ENCODE measurements at places on chromosomes 7 and 10.

DNA sequence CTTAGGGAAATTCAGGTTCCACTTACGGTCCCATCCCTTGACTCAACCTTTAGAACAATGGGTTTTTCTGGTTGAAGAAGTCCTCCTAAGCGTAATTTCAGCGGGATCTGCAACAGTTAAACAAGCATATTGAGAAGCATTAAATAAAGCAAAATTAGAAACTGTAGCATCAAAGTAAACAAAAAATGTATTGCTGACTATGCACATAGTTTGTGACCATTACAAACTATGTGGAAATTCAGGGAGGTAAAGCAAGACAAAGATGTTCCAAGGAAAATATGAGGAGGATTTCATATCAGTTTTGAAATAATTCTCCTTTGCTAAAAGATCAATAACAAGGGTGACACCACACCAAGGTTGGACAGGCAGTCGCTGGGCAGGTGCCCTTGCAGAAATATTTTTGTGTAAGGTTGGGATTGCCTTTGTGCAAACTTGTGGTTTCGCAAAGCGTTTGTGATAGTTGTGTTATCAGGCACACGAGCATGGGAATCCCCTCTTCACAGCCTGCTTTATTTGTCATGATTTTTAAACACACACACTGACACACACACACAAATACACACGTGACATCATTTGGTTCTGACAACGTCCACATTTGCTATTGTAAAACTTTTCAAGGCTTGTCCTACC, 5.4 kb upstream of the CYP3A5 start:
- no peak for DNase-seq

DNA sequence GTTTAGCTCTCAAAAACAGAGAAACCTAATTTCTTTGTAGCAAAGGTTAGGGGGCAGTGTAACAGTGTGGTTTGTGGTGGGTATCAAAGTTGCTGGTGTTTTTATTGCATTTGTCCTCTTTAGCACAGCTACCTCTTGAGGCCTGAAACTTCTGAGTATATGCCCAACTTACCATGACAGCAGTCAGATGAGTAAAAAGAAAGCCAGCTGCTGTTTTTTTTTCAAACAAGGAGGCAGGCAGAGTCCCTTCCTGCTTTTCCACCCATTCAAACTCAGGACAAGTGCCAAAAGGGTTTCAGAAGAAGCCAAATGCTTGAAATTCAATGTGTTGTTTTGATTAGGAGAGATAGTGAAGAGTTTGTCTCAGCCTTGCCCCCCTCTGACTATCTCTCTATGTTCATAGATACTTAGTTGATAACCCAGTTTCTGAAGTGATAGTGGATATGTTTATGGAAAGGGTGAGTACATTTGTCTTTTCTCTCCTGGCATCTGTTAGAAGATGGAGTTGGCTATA, 23.1 kb downstream of the GBF1 start:
- no peak for DNase-seq

- no peak for DNase-seq
Measured at GRCh38 chr7:33038639-33039038, 23.9 kb downstream of the NT5C3A start.

DNA sequence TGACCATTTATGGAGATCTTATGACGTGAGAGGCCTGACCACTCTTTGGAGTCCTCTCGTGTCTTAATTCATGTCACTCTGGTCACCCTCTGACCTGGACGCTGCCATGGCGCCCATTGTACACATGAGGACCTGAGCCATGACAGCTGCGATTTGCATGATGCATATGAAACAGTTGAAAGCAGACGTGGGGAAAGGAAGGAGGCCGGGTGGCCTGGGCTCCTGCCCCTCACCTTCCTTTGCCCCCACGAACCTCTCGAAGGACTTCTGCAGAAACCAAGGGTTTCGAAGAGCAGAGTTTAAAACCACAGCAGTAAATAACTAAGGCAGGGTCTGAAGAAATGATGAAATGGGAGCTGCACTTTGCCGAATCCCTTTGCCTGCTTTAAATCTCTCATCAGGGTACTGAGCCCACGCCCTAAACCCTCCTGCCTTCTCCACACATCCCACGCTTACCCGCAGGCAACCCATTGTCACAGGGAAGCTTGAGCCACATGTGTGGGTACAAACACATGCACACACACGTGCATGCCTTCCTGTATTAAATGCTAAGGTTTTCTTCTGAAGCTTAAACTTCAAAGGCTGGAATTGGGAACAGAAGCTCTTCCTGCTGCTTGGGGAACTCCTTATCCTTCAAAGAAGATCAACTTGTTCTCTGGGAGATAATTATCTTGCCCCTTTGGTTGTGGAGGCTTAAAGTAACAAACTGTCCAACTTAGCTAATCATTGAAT, 11.7 kb upstream of the CALML3 start:
- no peak for DNase-seq

DNA sequence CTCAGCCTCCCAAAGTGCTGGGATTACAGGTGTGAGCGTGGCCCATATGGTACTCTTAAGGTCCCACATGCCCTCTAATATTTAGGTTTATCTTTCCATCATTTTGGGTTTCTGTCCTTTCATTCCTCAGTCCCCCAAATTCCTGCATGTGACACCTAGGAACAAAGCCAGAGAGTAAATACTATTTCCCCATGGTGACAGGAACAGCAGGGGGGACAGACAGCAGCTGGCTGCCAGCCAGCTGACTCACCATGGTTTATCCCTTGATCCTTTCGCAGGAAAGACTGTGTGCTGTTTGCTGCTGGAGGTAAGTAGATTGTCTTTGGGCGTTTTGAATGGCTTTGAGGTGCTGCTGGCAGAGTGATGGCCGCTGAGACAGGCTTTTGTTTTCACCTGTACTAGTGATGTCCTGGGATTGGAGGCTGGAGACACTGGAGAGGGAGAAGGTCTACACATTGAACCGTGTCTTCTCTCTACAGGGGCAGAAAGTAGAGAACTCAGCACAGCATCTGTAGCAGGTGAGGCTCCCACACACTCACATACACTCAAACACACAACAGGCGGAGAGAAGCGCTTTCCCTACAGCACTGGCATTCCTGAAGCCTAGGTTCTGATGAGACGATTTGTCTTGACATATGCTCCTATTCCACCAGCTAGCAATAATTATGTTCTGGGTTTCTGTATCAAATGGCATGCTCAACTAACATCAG, 83.7 kb upstream of the EFCAB10 start:
- DNase-seq = peak; percentile 87

DNA sequence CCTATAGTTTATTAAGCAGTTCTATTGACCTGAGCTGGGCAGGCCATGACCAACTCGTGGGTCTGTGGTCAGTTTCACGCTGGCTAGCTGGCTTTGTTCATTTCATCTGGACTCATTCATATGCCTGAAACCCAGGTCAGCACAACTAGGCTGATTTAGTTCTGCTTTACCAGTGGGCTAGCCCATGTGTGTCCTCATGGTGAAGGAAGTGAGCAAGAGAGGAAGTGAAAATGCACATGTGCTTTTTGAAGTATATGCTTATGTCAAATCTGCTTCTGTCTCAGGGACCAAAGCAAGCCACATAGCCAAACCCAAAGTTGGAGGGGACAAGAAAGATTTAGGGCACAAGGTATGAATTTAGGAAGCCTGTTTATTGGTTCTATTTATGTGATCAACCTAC, 154.5 kb downstream of the RNF133 start:
- DNase-seq = no peak

DNA sequence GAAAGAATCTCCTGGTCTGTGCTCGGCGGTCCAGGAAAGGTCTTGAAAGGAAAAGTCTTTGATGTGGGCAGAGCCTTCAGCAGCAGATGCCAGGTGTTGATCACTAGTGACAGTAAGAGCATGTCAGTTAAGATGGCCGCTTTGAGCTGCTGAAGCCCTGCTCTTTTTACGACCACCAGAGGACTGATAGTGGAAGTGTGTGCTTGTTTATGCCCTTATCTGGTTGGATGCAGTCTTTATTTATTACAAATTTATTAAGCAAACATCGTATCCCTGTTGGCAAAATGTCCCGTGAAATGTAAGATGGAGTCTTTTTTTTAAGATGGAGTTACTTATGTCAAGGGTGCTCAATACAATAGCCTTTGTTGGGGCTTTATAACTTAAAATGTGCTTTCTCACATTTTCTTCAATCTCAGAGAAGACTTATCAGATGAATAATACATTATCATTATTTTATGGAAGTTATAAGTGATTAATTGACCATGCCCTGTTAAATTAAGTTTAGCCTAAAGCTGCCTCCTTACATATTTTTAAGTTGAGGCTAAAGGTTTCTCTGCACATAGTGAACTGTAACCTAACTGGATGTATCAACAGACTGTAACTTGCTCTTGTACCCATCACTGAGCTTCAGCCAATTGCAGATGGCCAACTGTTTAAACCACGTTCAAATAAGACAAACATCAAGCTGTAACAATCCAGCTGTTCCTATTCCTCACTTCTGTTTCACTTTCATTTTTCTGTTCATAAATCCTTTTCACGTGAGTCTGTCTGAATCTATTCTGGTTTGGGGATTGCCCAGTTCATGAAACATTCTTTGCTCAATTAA, 97.4 kb upstream of the PIK3CG start:
- no peak for DNase-seq

DNA sequence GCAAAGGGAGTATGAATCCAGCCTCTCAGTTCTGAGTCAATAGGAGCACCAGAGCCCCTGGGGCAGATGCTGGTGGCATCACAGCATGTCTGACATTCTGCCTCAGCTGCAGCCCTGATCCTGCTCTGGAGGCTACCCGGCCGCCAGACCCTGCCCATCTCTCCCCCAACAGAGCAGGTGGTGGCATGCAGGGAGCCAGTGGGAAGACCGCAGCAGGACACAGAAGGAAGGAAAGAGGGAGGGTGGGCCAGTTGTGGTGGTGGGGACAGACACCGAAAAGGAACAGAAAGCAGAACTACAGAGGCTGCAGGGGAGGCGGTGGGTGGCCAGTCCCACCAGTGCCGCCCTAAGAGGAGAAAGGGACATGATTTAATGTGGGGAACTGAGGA, 35.3 kb downstream of the BLNK start:
- no peak for DNase-seq

DNA sequence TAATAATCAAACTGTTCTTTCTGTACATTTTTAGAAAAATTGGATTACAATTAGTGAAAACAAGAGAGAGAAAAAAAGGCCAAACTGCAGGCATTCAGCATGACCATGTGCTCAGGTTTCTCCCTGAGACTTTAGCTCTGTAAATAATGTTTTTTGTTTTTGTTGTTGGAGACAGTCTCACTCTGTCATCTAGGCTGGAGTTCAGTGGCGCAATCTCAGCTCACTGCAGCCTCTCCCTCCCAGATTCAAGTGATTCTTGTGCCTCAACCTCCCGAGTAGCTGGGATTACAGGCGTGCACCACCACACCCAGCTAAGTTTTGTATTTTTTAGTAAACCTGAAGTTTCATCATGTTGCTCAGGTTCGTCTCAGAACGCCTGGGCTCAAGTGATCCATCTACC, 23.0 kb downstream of the BZW2 start:
- no peak for DNase-seq

DNA sequence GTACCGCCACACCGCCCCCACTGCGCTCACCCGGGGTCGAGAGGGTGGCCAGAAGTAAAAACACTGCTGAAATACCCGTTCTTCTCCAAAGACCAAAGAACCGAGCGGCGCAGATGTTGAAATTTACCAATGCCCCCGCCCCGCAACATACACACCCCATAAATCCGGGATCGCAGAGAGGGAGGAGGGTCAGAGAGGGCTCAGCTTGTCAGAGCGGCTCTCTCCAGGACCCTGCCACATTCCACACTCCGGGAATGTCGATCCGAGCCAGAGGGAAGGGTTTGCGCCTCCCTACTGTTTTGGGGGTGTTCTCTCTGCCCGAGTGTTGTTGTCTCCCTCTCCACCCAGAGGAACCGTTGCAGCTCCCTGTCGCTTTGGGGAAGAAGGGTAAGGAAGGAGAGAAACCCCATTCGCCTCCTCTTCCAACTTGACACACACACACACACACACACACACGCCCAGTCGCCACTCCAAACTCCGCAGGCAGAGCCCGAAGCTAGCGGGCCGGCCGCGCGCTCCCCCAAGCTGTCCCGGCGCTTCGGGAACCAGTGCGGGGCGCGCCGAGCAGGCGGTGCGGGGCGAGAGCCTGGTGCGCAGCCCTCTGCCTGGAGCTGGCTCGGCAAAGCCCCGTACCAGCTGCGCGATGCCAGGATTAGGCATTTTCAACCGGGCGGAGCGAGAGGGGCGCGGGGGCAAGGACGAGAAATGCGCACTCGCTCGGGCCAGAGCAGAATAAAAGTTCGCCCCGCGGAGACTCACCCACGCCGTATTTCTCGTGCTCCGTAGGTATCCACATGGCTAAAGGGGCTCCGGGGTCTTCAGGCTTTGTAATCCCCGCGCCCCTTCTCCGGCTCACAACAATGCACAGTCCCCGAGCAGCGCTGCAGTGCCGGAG, 609 bp downstream of the DOCK4 start:
- peak; percentile 70 for DNase-seq

GRCh38 chr7:90843472-90843871, 247.4 kb downstream of the CDK14 start:
- no peak for DNase-seq

- DNase-seq = peak; percentile 27
Measured at GRCh38 chr7:98836811-98837629, 32.8 kb downstream of the TMEM130 start.

DNA sequence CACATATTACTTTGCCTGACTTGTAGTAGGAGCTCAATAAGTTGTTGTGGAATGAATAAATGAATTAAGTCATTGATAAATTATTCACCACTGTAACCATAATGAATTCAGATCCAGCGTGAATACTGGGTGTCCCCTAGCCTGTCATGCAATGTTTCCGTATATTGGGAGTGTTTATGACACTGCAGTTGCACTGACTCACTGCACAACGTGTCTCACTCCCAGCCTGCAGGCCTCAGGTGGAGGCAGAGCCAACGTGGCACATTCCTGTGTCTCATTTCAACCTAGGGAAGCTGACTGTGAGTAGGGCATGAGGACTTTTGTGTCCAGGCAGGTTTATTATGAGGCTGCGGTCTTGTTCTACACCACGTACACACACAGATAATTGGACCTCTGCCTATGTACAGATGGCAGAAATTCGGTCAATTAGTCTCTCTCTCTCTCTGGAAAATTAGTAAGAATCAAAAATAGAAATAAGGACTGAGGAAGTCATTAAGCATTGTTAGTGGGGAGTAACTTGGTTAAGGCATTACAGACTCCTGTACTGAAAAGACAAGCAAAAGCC, 299.1 kb upstream of the IGFBP3 start:
- no peak for DNase-seq

DNA sequence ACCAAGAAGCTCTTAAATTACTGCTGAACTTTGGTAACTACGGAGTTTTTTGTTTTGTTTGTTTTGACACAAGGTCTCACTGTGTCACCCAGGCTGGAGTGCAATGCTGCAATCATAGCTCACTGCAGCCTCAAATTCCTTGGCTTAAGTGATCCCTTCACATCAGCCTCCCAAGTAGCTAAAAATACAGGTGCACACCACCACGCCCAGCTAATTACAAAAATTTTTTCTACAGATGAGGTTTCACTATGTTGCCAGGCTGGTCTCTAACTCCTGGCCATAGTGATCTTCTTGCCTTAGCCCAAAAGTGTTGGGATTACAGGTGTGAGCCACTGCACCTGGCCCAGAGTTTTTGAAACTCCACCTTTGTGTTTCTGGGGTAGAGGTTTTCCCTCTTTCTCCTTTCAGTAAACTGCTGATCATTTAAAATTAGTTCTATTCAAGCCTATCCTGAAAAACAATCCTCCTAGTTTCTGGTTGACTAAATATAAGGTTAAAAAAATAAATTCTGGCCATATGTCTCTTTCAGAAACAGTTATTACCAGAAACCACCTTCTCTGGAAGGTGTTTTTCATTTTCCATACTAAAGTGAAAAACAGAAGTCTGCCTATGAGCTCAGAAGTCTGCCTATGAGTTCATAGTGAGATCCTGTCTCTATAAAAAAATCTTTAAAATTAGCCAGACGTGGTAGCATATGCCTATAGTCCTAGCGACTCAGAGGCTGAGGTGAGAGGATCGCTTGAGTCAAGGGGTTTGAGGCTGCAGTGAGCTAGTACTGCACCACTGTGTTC, 63.9 kb downstream of the VOPP1 start:
- DNase-seq = no peak
